Left kidney (tissue), 8 donors: ENCODE measurements at places on chromosomes 4 and X.

DNA sequence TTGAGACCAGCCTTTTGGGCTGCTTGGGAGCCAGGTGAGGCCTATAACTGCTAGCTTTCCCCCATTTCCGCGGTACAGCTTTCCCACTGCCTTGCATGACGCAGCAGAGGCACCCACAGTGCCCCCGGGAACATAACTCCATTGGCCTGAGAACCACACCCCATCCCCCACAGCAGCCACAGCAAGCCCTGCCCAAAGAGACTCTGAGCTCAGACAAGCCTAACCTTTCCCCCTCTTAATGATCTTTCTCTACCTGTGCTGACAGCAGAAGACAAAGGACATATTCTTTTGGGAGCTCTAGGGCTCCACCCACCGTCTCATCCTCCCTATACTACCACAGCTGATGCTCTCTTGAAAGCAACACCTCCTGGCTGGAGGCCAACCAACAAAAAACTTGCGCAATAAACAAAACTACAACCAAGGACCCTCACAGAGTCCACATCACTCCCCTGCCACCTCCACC lies 114.8 kb downstream of the FANCB start:
- DNase-seq = no peak

GRCh38 chr4:147831551-147832171 lies 99.8 kb downstream of the ARHGAP10 start:
- DNase-seq = no peak

DNA sequence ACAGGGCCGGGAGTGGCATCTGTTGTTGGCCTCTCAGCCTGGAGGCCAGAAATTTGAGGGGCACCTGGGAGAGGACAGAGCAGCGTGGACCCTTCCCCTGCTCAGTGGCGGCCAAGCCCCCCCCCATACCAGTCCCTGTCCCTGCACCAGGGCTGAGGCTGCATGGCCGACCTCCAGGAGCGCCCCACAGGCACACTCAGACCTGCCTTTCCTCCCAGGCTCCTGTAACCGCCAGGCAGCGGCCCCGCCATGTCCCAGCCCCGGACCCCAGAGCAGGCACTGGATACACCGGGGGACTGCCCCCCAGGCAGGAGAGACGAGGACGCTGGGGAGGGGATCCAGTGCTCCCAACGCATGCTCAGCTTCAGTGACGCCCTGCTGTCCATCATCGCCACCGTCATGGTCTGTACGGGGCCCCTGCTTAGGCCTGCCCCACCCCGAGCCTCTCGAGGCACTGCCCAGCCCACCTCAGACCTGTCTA lies 15.3 kb downstream of the TMEM175 start:
- DNase-seq = no peak

DNA sequence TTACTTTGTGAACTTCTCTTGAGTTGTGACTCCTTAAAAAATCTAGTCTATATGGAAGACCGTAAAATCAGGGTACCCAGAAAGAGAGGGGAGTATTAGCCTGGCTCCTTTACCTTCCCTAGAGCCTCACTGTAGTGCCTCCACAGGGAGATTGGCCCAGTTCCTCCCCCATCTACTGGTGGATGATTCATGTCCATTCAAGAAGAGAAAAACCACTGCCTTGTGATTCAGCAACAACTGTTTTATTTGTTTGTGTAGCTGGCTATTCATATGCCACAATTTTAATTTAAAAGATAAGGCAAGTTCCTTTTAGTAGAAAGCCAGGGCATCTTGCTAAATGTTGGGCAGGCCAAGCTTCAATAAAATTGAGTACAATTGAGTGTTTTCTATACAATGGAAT lies 221.8 kb upstream of the KCNIP4 start:
- no peak for DNase-seq

GRCh38 chr4:133801883-133802282 lies 399.7 kb downstream of the PABPC4L start:
- no peak for DNase-seq
